ENCODE measurements at places on chromosomes 16 and 17.

DNA sequence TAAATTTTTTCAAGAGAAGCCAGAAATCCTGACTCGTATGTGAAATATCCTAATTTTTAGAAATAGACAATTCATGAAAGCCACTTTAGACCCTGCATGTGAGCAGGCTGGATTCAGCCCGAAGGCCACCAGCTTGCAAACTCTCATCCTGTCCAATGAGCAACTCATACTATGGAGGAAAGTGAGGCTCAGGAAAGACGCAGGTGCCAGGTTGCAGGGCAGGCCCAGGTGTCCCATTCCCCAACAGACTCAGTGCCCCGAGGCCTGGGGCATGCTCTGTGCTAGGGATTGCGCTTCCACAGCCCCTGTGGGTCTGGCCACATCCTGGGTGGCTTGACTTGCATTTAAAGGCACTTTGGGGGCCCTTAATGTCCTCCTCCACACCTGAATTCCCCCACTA is 16.7 kb upstream of the RASD1 start:
- DNase-seq, result no peak

GRCh38 chr16:56980792-56981724 is 8.3 kb upstream of the NLRC5 start:
- DNase-seq, result no peak

DNA sequence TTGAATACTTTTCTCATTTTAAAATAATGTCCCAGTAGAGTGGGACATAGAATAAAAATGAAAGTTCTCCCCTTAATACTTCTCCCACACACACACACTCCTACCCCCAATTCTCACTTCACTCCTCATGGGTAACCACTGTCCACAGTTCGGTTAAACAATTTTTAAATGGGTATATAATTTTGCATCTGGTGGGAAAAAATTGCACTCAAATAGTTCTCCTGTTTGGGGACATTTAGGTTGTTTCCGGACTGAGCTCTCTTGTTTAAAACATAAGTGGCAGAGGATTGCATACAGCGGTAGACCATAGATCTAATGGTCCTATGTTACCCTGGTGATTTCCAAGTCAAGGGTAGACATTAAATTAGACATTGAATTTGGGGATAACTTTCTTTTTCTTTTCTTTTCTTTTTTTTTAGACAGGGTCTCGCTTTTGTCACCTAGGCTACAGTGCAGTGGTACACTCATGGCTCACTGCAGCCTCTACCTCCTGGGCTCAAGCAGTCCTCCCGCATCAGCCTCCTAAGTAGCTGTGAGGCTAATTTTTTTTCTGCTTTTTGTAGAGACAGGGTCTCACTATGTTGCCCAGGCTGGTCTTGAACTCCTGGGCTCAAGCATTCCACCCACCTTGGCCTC is 138.3 kb downstream of the SOCS1 start:
- no peak for DNase-seq

GRCh38 chr17:19537111-19537510 is 3.5 kb downstream of the SLC47A1 start:
- DNase-seq, result no peak

GRCh38 chr17:28846231-28846630 is 3.6 kb upstream of the FAM222B start:
- DNase-seq, result peak; percentile 9

DNA sequence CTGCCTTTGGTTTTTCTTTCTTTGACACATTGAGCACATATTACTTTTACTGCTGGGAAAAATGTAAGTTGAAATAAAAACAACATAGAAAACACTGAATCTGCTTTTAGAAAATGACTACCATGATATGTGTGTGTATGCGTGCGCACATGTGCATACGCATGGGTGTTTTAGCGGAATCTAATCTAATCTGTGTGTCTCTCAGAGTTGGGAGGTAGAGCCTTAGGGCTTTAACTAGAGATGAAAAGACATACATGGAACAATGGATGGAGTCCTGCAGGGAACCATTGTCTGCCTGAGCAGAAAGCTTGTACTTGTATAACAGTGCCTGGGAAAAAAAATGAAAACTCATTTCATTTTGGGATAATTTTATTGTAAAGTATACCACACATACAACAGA is 12.4 kb downstream of the SLFN5 start:
- DNase-seq, result no peak

GRCh38 chr17:65228734-65229620 is 91.8 kb downstream of the RGS9 start:
- peak; percentile 27 for DNase-seq

GRCh38 chr16:20844054-20844453 is 37.7 kb downstream of the REXO5 start:
- no peak for DNase-seq

- no peak for DNase-seq
These were observed 16.7 kb downstream of the ASGR2 start for GRCh38 chr17:7097940-7098339.

DNA sequence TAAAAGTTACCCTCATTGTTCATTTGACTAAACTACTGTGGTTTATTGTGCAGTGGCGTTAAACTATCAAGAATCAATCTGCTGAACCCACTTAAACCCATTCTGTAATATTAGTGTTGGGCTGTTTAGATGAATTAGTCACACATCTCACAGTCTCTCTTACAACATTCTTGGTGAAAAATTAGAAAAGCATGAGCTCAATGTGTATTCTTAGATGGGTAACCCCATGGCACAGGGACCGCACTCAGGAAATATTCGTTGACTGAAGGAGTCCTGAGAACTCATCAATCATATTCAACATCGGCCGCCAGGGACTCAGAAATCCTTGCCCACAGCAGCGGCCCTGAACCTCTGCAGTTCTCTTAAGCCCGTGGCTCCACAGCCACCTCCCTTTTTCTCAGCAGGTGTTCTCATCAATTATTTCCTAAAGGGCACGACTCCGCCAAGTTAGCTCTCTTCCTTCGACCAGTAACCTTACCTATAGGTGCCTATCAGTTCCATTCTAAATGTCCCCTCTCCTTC is 155.6 kb downstream of the STX8 start:
- no peak for DNase-seq

- DNase-seq, result no peak
These were observed 49.8 kb downstream of the CDH1 start for GRCh38 chr16:68786685-68787418.

- no peak for DNase-seq
These were observed 20.7 kb upstream of the CBX2 start for GRCh38 chr17:79757140-79757745.

GRCh38 chr17:39208893-39209292 is 8.8 kb downstream of the RPL19 start:
- no peak for DNase-seq

- no peak for DNase-seq
These were observed 90.9 kb downstream of the GOSR1 start for GRCh38 chr17:30568117-30568430.

DNA sequence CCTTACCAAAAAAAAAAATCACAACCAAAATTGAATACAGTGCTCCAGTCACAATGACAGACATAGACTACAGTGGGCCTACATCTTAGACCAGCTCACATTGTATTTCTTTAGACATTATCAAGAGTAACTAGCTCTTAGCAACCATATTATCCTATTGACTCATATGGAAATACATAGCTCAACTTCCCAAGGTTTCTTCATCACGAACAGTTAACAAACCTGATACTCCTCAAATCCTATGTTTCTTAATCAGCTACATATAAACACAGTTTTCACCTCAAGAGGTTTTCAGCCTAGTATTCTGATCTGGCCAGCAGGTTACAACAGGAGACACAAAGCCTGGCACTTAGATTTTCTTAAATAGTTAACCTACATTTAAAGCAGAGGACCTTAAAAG is 29.7 kb downstream of the CMC2 start:
- DNase-seq, result no peak

DNA sequence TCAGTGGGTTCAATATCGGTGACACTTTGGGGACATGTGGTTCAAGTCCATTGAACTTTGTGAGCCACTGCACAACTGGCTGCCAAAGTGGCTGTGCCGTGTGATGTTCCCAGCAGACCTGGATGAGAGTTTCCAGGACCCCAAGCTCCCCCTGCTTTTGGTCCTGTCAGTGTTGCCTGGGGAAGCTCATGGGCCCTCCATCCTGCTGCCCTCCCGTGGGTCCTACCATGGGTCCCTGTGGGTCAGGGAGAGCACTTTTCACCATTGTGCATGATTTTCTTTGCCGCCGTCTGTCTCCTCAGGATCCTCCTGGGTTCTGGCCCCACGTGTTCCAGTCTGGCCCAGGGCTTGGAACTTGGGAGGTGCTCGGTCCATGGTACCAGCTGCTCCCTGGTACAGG is 38.1 kb downstream of the LGALS9 start:
- DNase-seq, result no peak

DNA sequence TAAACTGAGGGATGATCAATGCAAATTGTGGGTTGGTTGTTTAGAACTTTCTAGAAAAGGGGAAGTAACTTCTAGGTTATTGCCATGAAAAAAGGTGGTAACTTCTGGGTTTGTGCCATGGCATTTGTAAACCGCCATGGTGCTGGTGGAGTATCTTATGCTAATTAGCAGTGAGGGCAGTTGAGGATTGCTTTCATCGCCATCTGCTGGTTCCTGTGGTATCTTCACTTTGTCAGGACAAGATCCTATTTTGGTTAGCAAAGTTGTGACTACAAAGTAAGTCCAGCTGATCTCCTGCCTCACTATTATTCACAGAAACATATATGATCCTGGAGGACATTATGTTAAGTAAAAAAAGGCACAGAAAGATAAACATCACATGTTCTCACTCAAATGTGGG is 1332.3 kb downstream of the CDH11 start:
- no peak for DNase-seq

DNA sequence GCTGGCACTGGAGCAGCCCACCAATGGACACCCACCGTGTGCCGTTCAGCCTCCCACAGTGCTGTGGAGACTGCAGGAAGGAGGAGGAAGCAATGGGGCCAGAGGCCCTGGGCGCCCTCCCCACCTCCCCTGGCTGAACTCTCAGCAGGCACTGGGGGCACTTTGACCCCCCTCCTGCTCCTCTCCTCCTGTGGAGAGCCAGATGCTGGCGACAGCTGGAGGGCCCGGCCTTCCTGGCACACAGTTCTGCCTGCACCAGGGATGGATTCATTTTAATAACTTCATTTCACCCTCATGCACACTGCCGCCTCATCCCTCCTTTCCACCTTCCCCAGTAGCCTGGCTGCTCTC is 6.0 kb downstream of the NXPH3 start:
- DNase-seq, result no peak

DNA sequence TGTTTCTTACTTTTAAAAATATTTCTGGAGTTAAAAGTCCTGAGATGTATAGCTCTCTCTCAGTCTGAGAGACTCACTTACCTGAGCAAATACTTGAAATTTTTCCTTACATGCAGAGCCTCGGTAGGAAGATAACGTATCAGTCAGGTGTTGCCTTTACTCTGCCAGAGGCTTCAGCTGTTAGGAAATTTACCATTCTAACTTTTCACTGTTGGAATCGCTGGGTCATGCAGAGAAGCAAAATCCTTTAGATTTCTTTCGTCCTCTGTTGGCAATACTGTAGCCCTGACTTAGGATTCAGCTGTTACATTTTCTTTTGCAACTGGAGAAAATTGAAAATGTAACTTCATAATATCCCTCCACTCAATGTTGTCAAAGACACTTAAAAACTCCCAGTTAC is 20.0 kb upstream of the KCNJ16 start:
- DNase-seq, result no peak

DNA sequence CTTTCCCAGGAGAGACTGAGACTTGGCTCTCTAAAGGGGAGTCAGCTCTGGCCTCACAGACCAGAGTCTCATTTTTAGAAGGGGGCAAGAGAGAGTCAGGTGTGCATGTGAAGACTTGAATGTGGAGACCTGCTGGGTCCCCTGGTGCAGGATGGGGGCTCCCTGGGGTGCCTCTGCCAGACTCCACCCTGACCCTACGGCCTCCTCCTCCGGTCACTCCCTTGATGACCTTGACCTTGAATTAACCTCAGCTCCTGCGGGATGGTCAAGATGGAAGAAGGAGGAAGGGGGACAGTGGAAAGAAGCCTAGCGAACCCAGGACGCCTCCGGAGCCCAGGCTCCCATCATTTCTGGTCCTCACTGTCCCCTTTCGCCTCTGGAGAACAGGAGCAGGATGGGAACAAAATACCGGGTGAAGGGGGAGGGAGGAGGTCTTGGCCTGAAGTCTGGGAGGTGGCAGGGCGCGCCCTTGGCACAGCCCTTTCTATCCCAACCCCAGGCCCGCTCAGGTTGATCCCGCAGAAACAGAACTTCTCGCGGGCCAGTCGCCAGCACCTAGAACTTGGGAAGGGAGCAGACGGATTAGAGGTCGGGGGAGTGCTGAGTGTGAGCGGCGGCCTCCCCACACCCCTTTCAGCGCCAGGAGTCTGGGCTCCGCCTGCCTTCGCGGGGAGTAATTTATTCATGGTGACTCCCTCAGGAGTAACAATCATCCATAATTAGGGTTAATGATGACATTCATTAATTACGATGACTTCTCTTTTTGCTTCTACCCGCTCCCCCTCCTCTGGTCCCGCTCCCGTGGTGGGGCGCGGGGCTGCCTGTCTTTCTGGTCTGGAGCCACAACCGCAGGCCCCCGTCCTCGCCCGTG is 1.6 kb downstream of the STAC2 start:
- no peak for DNase-seq

GRCh38 chr17:39145143-39145542 is 6.3 kb downstream of the PLXDC1 start:
- no peak for DNase-seq

DNA sequence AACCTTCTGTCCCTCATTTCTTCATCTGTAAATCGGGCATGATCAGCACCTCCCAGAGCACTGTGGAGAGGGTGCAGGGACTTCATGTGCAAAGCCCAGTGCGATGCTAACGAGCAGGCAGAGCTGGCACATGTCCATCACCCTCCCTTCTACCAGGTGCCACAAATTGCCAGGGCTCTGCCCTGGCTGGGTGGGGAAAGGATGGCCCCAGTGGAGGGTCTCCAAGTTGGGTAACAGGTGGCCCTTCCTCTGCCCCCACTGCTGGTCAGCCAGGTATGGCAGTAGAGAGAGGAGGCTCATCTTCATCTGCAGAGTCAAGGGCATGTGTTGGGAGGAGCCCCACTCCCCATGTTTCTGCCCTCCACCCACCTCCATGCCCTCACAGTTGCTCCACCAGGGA is 61.5 kb upstream of the CDH5 start:
- no peak for DNase-seq

DNA sequence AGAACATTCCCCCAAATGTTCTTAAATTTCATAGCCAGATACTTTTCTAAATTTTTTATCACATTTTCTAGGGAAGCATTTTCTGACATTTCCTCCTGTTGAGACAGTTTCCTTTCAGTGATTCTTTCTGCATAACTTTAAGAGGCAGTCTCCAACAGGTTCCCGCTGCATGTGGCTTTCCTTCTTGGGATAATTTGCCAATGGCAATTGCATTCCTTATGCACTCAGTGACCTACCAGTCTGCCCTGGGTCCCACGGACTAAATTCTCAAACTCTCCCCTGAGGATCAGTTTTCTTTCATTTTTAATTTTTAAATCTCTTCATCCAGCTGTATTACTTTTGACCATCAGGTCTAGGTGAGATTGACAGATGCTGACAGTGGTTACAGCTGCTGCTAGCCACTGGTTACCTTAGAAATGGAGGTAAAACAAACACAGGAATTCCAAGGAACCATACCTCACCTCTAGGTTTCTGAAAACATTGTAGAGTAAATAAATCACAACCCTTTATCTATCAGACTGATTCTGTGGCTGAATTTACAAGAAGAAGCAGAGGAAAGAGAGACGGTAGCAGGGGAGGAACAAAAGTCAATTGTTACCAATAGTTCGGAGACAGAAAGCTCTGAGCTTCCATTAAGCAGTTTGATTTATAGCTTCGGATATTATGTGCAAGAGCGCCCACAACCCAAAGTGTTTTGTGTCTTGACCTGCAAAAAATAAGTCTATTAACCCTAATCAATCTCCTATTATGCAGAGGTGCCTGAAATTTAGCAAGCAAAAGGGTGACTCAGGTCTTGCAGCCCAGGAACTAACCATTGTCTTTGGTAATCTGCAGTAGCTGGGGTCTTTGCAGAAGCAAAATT is 216.0 kb downstream of the PMP22 start:
- no peak for DNase-seq

Measured in stimulated activated CD4-positive, alpha-beta T cell treated with anti-CD3 and anti-CD28 coated beads, Interleukin-4, amount 100 ng/mL, for 1 hour (primary cell).